ENCODE measurements at places on chromosomes 2 and 18.

GRCh38 chr18:74869904-74870863 is 272.5 kb downstream of the ZNF407 start:
- DNase-seq: no peak

GRCh38 chr2:2689306-2689705 is 358.2 kb upstream of the MYT1L start:
- no peak for DNase-seq

DNA sequence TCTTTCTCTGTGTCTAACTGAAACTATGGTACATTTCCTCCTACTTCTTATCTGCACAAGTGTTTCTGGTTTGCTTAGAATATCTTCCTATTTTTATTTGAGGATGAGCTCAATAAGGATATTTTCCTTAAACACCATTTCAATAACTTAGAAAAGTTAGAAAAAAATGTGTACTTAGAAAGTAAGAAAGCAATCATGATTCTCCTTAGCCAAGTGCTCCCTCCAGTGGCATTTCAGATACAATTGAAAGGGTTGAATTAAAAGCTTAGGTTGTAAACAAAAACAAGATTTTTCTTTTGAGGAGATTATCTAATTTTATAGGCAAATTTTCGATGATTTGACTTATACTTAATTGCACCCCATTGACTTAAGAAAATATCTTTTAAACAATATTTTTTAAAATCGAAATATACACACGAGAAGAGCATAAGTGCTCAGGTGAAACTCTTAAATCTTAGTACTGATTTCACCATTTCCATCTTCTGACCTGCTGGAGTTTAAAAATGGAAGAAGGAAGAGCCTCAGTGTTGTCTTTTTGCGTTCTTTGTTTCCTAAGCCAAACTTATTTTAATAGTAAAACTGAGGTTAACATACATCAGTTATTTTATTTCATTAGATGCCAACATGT is 26.9 kb downstream of the C18orf63 start:
- DNase-seq: peak; percentile 78

GRCh38 chr2:184599054-184599871 is 934 bp downstream of the ZNF804A start:
- DNase-seq: peak; percentile 42

DNA sequence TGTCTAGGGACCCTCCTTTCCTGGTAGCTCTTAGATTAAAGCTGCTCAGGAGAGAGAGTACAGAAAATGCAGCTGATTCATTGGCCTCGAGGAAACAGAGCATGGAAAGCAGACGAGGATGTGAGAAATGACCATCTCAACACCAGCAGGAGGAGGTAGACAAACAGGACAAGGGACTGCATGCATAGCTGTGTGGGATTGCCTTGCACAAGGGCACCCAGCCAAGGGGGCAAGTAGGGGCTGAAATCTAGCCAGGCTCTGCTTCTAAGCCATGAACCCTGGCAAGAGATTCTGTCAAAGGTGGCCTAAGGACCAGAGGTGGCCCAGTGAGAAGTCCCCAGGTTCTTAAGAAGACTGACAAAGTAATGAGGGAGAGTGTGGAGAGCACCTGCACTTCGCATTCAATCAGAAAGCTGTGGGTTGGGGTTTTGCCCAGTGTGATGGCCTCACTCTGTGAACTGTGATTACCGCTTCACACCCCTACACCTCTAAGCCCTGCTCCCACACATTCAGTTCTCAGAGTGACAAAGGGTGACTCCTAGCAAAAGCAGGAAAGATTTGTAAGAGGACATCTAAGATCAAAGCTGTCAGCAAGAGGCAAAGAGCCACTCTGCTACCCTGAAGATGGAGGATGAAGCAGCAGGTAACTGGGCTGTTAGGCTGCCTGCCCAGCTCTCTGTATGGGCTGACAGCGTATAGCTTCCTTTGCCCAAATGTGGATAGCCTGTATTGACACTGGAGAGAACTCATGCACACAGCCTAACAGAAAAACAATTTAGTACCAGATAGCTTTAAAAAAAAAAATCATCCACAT is 151.3 kb upstream of the PELI1 start:
- DNase-seq: no peak

DNA sequence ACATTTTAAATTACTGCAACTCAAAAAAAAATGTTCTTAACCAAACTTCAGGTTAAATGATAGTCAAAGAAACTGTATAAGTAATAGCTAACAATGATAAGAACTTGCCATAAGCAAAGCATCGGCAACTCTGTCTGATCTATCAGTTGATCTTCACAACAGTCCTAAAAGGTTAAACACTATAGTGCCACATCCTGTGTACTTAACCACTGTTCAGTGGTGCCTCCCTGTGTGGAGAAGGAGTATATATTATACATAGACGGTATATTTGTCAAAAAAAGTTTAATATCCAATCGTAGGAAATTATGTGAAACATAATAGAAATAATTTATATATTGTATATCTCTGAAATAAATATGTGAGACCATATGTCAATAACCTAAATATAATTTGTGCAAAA is 13.0 kb downstream of the DTNA start:
- no peak for DNase-seq

DNA sequence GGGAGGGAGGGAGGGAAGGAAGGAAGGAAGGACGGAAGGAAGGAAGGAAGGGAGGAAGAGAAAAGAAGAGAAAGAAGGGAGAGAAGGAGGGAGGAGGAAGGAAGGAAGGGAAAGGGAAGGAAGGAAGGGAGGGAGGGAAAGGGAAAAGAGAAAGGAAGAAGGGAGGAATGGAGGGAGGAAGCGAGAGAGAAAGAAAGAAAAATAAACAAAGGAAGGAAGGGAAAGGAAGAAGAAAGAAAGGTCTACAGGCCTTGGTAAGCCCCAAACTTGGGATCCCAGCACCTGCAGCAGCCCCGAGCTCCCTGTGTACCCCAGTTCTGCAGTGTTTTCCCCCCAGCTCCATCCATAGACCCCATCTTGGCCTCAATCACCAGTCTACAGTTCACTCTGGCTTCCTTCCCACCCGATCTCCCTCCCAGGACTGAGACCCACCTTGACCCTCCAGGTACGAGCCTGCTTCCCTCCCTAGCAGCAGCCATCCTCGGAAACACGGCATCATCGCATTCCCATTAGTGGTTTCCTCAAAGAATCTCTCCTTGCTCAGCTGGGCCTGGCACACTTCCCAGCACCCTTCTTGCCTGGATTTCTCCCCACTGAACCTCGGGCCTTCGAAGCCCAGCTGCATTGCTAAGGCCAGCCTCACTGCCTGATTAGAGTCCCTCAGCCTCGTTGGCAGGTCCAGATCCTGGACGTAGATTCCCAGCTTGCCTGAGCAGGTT is 46.1 kb upstream of the SH3BP4 start:
- DNase-seq: no peak

DNA sequence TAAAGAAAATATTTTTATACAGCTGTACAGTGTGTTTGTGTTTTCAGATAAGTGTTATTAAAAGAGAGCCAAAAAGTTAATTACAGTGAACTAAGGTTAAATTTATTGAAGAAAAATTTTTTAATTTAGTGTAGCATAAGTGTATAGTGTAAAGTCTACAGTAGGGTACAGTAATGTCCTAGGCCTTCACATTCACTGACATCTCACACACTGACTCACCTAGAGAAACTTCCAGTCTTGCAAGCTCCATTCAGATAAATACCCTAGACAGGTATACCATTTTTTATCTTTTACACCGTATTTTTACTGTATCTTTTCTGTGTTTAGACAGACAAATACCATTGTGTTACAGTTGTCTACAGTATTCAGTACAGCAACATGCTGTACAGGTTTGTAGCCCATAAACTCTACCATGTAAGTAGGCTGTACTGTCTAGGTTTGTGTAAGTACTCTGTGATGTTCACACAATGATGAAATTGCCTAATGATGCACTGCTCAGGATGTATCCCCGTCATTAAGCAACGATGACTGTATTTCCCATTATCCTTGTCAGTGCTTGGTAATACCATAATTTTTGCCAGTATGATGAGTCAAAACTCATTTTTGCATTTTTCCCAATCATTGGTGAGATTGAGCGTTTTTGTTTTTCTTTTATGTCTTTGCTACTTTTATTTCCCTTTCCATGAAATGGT is 48.2 kb upstream of the B3GNT2 start:
- no peak for DNase-seq

DNA sequence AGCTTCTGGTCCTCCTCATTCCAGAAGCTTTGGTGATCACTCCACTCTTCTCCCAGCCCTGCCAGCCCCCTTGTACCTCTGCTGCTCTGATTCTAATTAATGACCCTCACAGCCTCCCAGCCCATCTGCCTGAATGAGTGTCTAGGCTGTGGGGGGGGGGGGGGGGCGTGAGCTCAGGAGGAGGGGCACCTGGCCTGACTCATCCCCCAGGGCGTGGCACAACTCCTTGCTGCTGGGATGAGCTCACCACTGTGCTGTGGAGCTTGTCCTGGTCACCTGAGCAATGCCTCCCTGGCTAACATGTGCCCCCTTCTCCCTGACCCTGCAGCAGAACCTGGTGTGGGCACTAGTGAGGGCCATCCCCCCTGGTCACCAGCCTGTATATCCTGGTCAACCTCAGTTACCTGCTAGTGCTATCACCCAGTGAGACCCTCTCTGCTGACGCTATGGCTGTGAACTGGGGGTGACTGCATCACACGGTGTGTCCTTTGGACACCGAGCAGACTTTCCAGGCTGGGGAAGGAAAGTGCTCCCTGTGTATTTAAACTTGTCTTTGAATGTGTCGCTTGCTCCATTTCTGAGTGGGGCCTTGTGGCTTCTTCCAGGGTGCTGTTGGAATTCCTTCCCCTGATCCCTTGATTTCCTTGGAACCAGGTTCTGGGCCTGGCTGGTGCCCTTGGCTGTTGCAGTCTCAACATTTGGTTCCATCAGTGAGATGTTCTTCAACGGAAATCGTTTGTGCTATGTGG is 41.5 kb upstream of the PUM2 start:
- DNase-seq: no peak

DNA sequence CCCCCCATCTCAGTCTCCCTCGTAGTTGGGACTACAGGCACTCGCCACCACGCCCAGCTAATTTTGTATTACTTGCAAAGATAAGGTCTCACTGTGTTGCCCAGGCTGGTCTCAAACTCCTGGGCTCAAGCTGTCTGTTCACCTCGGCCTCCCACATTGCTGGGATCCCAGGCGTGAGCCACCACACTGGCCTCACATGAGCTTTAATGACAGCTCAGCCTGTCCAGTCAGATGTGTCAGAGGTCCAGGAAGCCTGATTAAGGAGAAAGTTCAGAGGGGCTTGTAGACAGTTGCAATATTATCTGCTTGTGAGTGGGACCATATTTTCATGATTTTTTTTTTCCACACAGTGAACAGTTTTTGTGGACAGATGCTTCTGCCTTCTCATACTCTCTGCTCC is 82.0 kb downstream of the LIMS1 start:
- no peak for DNase-seq

DNA sequence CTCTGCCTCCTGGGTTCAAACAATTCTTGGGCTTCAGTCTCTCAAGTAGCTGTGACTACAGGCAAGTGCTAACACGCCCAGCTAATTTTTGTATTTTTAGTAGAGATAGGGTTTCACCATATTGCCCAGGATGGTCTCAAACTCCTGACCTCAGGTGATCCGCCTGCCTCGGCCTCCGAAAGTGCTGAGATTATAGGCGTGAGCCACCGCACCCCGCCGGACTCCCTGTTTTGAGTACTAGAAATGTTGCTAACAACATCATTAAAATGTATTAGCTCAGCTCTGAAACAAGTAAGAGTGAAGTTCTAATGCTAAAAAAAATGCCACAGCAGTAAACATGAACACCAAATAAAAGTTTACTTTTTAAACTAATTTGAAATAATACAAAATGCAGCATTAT is 937.7 kb downstream of the CPS1 start:
- no peak for DNase-seq

DNA sequence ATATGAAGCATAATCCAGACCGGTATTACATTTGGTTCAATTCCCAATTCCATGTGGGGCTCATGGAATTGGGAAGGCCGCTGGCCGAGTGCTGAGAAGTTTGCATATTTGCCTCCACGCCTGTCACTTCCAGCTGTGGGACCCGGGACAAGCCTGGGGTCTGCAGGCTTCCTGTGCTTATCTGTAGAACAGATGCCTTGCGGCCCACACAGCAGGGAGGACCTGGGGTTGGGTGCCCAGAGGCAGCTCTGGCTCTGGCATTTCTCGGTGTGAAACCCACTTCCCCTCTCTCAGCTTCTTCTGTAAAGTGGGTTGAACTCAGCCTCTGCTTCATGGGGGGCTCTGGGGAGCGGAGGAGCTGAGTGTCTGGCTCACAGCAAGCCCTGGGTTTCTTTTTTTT is 97.9 kb downstream of the SH3BP4 start:
- no peak for DNase-seq

DNA sequence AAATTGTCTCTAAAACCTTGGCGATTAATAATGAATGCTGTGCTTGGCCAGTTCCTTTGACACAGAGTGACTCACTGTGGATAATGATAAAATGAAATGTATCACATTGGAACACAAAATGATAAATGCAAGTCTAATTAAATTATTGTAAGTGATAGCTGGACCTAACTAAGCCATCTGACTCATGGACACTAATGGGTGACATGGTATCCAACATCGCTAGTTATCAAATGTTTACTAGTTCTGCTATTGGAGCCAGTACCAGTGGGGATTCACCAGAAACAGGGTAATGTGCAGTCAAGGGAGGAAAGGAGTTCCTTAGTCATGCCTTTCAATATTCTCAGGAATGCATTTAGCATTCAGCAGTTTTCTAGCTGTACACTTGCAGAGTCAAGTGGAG is 736.3 kb upstream of the ACVR2A start:
- no peak for DNase-seq

GRCh38 chr18:62334120-62334519 is 9.0 kb downstream of the TNFRSF11A start:
- DNase-seq: no peak

DNA sequence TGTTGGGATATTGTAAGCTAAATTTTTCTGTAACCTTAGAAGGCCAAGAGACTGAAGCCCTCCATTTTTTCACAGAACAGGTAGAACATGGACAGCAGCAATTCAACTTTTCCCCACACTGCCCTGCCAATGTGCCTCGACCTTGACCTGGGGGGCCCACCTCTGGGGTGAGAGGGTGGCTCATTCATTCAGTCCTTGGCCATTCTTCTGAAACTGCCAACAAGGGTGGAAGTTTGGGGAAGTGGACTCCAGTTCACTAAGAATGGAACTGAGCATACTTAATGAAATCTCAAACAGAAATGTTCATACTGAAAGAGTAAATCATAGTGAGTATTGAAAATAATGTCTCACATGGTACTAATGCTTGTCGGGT is 1.1 kb downstream of the EEF1B2 start:
- no peak for DNase-seq

DNA sequence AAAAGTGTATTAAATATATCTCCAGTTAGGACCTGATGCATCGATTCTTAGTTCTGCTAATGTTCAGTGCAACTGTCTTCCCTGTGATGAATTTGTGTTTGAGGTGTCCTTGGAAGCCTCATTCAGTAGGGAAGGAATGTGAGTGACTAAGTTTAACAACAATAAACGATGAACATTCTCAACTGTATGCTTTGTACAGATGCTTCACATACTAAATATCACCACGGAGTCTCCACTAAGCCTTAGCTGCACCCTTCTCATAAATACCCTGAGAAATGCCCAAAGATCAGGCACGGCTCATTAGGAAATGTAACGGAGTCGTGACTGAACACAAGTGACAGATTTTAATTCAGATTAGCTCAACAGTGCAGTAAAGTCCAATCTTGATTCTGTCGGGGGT is 24.4 kb upstream of the AGFG1 start:
- no peak for DNase-seq

Measured in Ammon's horn (tissue), 1 donor.